Mammary epithelial cell (primary cell): ENCODE measurements at places on chromosomes 16 and 17.
A peak's percentile ranks its signal among the peaks of the same experiment; 100 is the strongest.

DNA sequence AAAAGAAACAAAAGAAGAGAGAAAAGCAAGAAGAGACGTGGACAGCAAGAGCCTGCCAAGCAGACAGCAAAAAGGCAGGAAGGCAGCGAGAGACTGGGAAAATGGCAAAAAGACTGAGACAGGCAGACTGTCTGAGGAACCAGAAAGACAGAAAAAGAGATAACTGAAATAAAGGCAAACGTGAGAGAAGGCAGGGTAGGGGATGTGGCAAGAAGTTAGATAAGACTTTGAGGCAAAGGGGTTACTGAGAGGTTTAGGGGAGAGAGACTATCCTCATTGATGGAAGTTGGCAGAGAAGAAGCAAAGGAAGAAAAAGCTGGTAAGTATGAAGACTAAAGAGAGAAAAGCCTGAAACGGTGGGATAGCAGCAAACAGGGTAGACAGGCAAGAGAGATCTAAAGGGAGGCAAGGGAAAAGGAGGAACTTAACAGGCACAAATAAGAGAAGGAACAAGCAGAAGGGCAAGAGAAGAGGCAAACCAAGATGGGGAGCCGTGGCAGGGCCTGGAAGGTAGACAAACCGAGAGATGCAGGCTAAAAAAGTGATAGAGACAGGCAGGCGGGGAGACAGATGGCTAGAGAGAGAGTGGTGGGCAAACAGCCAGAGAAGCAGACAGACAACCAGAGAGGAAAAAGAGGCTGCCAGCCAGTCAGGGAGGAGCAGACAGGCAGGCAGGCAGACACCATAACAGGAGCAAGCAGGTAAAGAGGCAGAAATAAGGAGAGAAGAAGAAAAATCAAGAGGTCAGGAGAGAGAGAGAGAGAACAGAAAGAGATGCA is 7.1 kb upstream of the CHD3 start:
- no peak for DNase-seq

- no peak for DNase-seq
Observed at GRCh38 chr16:684961-685696, 995 bp upstream of the JMJD8 start.

GRCh38 chr17:80844418-80844990 is 147.1 kb upstream of the CHMP6 start:
- no peak for DNase-seq

DNA sequence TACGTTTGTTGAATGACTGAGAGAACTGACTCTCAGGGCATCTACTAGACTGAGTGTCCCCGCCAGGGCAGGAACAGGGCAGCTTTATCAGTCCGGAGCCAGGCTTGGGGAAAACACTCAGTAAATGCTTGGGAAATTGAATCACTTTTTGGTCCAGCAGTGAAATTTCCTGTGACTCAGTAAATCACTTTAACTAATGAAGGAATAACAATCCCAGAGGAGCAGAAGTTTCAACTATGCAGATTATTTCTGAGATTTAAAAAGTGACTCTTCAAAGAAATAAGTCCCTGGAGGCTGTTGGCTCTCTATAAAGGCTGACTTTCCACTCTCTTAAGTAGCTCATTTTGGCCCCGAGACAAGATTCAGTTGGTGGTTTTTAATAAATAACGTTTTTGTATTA is 101.8 kb downstream of the FOXL1 start:
- peak; percentile 77 for DNase-seq

- no peak for DNase-seq
Observed at GRCh38 chr17:57606111-57606875, 138.8 kb downstream of the CCDC182 start.

- DNase-seq: no peak
Observed at GRCh38 chr16:5460701-5461100, 363.1 kb upstream of the EEF2KMT start.

DNA sequence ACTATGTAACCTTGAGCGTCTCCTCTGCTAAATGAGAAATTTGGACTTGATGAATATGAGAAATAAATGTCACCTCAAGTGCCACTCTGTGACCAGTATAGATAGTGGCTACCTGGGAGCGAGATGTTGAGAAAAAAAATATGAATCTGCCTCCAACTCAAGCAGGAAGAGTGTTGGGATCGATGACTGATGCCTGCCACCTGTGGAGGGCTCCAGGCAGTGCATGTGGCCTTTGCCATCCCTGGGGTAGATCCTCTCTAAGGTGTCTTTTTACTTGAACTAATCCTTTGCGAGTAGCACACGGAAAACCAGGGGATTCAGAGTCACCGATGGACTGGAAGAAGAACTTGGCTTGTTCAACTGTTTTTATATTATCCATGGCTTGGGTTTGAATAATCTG is 9.4 kb downstream of the CCDC182 start:
- peak; percentile 14 for DNase-seq

GRCh38 chr17:72604518-72604917 is 483.7 kb downstream of the SOX9 start:
- DNase-seq: no peak

DNA sequence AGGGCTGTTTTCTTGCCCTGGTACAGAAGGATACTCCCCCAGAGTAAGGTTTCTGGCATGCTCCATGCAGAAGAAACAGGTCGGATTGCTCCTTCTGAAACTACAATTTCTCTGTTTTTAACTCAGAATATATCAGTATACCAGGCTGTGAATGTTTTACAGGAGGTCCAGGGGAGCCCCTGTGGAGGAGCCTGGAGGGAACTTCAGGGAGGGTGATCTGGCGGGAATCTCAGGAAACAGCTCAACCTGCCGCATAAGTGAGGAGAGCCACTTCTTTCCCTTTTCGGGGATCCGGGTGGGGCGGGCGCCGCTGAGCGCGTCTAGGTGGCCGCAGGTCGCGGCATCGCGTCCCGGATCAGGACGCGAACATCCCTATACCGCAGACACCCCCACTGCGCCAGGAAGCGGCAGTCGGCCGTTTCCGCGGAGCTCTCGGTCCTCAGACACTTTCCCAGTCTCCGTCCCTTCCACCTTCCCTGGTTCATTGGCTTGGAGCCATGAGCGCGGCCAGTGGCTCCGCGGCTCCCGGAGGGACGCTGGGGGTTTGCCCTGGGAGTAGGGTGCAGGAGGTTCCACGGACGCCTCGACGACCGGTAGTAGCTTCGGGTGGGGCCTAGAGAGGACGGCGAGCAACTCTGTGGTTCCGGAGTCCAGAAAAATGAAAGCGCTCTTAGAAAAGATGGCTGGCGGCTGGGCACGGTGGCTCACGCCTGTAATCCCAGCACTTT is 3.1 kb upstream of the ZNF764 start:
- DNase-seq: no peak

DNA sequence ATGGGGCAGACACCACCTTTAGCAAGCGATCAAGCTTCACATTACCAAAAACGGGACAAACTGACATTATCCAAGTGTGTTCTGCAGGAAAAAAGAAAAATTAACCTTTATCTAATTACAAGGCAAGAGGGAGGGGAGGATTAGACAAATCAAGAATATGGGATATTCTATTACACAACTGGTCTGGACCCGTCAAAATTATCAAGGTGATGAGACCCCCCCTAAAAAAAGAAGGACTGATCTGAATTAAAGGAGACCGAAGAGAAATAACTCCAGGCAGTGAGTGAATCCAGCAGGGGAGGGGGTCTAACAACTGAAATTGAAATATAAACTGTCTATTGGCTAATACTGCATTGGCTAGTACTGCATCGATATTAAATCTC is 424 bp upstream of the NUBP1 start:
- DNase-seq: no peak

DNA sequence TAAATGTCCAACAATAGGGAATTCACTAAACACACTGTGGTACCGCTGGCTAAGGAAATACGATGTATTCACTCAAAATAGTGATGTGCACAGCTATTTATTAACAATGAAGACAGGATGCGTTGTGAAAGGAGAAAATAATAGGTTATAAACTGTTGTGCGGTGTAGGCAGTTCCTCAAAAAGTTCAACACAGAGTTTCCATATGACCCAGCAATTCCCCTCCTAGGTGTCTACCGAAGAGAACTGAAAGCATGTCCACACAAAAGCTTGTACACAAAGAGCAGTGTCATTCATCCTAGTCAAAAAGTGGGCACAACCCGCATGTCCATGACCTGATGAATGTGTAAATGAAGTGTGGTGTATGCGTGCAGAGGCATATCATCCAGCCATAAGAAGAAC is 1.2 kb upstream of the CES1 start:
- no peak for DNase-seq

- DNase-seq: no peak
Observed at GRCh38 chr16:31143694-31144148, 6.1 kb downstream of the PRSS36 start.

DNA sequence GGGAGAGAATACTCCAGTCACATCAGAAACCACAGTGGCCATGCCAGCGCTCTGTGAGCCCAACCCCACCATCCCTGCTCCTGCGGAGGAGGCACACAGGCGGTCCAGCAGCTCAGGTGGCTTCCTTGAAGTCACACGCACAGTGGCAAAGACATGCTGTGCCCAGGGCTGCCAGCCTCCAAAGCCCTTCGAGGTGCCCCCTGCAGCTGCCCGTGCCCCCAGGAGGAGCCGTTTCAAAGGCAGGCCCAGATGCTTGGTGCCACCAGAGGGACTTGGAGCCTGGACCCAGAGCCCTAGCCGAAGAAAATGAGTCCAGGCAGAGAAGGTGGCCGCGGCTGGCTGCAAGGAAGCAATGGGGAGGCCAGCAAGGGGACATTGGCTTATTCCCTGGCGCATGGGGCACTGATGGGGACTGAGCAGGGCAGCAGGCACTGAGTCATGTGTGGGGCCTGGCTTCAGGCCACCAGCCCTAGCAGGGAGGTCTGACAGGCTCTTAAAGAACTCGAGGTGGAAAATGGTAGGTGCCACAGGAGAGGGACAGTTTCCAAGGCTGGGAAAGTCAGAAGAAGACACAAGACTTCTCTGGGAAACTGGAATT is 17.2 kb upstream of the CACNG1 start:
- no peak for DNase-seq

GRCh38 chr16:47056688-47057629 is 83.5 kb upstream of the DNAJA2 start:
- no peak for DNase-seq

DNA sequence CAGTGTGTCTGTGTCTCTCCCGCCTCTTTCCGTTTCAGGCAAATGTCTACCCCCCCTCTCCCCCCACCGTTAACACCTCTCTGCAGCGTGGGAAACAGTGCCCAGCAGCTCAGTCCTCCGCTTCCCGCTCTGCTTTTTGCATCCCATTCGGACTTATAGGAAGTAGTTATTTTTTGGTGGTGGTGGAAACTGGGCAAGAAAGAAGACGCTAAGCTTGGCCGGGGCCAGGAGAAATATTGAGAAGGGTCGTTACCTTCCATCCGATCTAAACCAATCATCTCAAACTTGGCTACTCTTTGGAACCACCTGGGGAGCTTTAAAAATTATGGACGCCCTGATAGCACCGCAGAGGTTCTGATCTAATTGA is 499 bp upstream of the HLF start:
- no peak for DNase-seq

- no peak for DNase-seq
Observed at GRCh38 chr17:77474292-77474988, 333.7 kb downstream of the SEC14L1 start.

- no peak for DNase-seq
Observed at GRCh38 chr17:7233701-7234082, 625 bp downstream of the DVL2 start.

DNA sequence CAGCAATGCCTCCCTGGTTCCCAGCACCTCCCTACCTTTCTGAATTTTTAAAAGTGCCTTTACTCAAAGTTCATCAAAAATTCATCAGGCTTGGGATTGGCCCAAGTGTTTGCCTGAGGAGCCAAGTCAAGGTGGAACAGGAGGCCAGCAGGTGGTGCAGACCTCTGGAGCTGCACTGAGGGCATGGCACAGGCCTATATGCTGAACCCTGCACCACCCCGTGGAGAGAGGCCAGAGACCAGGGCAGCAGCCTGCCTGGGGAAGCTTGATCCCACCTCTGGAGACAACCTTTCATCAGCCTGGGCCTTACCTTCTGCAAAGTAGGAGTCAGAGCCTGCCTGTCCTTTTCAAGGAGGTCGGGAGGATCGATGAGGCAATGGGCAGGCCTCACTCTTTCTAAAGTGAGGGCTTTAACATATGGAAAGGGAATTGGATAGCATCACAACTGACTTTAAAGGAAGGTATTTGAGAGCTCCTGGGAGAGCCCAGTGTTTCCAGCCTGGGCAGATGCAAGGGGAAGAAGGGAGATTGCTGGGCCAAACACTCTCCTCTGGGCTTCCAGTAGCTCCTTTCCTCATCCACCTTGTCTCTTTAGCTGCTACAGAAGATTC is 31.8 kb upstream of the TMEM132E start:
- no peak for DNase-seq

- DNase-seq: no peak
Observed at GRCh38 chr17:42034059-42034458, 14.2 kb downstream of the NKIRAS2 start.

DNA sequence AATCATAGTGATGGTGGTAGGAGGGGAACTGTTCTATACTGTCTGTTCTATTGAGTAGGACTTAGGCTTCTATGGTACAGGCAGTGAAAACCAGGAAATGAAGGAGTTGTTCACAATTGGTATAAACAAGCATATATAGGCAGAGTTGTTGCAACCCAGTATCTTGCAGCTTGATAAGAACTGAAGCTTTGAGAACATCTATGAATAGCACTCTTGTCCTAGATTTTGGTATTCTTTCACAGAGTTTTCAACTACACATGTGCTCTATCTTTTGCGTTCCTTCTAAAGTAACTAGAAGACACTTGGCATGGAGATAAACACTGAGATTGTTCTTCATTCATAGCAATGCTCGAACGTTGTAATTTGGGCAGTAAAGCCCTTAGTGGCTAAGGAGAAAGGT is 91.8 kb downstream of the KCNJ2 start:
- no peak for DNase-seq

DNA sequence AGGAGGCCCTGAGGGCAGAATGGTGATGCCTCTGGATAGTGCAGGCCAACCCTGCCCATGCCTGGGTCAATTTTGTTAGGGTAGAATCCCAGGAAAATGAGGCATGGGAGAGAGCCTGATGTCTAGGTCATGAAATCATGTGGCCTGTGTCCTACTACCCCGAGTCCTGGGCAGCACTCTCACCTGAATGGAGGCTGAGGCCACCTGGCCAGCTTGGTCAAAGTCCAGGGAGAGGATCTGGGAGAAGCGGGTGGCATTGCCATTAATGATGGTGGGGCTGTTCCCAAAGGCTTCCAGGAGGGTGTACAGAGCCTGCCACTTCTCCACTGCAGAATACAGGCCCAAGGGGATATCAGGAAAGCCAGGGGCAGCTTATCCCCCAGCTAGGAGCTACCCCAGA is 59.8 kb downstream of the MYO18A start:
- no peak for DNase-seq

- no peak for DNase-seq
Observed at GRCh38 chr17:39867084-39867879, 720 bp upstream of the ZPBP2 start.

DNA sequence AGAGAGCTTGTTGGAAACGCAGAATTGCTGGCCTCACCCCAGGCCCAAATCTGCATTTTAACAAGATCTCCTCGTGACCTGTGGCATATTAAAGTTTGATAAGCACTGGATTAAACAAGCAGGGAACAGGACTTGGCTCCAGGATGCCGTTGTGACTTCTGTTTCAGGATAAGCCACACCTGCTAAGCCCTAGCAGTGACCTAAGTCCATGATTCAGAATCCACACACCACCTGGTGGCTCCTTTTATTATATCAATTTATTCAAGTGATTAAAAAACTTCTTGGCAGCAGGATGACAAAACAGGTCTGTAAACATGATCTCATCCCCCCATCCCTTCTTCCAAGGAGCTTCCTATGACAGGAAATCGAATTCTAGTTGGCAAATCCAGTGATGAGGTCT is 9.1 kb downstream of the NAGPA start:
- DNase-seq: peak; percentile 45

GRCh38 chr17:64385187-64386083 is 5.2 kb downstream of the PECAM1 start:
- peak; percentile 85 for DNase-seq
